ENCODE measurements at places on chromosomes 6 and 20.
A peak's percentile ranks its signal among the peaks of the same experiment; 100 is the strongest.

GRCh38 chr20:36826554-36827244 lies 49.2 kb upstream of the TLDC2 start:
- no peak for DNase-seq

DNA sequence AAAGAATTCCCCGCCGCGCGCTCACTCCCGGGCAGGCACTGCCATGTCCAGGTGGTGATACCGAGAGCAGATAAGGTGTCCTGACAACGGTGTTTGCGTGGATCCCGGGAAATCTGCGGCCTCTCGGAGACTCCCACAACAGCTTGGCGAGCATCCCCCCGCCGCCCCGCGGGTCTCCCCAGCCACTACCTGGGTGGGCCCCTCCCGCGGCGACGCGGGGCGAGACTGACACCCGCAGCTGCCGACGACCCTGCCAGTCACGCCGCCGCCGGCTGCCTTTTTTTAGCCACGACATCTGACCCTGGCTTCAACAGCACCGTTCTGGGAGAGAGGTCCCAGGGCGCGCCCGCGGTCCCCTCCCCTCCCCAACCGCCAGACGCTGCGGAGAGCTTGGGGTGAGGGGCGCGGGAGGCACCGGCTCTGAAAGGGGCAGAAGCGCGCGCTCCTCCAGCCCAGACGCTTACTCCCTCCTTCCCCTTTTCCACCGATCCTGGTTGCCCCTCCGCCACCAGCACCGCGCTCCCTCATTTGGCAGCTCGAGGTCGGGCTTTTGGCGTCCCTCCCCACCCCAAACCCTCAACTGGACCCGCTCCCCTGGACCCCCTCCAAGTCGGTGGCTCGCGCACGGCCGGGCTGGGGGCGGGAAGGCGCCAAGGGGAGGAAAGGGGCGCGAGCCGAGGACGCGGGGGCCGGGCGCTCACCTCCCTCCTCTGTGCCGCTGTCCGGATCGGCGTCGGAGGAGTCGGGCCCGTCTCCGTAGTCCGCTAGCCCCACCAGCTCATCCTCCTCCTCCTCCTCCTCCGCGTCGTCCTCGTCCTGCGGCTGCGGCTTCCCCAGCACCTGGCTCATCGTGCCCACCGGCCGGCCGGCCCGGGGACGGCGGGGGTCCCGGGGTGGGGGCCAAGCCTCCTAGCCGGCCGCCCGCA lies 665 bp downstream of the RRAGD start:
- DNase-seq, result no peak

DNA sequence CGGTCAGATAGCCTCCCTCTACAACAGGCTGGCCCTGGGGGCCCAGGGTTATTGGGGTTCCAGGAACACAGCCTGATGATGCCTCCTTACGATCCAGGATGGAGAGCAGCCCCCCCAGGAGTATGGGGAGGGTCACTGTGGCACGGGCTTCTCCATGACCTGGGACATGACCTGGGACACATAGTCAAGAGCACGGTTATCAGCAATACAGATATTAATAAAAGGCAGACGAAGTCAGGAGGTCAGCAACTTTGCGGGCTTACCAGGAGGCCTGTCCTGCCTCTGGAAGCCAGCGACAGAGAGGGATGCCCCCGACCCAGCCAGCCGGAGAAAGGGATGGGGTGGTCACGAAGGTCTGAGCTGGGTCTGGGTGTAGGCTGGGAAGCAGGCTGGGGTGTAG lies 795 bp downstream of the MMP24OS start:
- DNase-seq, result no peak

- no peak for DNase-seq
Observed at GRCh38 chr20:48189181-48189580, 403.9 kb upstream of the SULF2 start.

DNA sequence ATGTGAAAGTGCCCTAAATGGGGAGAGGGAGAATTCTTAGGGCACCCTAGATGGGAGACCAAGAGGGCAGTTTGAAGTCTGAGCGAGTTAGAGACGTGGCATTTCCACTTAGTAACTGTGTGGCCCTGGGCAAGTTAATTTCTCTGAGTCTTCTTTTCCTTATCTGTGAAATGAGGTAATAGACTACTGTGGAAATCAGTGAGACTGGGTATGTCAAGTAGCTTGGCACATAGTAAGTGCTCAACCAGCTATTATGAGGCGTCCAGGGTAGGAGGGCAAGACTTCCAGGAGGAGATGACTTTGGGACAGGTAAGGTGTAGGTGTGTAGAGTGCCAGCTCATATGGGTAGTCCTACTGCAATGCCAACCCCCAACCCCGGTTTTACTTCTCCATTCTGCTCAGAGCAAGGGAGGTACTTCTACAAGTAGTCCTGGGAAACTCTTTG lies 770 bp downstream of the KIF3B start:
- DNase-seq, result no peak

DNA sequence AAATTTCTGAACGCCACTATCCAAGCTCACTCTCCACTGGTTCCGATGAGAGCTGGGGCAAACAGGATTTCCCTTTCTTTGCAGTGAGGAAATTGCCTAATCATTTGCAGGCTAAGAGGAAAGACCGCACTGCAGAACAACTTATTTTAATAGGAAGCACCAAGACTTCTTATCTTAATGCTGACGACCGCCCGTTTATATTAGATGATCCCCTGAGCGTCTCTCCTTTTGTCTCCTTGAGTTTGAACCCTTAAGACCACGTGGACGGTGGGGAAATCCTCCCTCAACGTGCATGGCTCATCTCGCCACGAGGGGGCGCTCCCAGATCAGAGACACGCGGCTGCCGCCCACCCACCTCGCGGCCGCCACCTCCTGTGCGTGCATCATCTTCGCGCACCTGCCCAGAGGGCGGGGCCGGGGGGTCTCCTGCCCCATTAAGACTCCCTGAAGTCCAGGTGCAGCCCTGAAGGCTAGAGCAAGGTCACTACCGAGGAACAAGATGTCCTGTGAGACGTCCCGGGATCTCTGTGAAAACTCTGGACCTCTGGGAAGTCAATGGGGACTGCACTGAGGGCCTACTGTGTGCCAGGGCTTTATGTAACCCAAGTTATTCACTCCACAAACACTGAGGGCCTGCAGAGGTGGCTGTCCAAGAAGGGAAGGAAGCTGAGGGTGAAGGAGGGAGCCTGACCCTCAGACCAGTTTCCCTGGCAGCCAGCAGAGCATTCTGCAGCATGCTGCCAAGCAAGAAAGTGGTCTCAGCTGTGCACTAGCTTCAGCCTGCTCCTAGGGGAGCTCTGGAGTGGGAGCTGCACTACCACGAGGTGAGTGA lies 28.1 kb downstream of the PDYN start:
- DNase-seq, result peak; percentile 65

DNA sequence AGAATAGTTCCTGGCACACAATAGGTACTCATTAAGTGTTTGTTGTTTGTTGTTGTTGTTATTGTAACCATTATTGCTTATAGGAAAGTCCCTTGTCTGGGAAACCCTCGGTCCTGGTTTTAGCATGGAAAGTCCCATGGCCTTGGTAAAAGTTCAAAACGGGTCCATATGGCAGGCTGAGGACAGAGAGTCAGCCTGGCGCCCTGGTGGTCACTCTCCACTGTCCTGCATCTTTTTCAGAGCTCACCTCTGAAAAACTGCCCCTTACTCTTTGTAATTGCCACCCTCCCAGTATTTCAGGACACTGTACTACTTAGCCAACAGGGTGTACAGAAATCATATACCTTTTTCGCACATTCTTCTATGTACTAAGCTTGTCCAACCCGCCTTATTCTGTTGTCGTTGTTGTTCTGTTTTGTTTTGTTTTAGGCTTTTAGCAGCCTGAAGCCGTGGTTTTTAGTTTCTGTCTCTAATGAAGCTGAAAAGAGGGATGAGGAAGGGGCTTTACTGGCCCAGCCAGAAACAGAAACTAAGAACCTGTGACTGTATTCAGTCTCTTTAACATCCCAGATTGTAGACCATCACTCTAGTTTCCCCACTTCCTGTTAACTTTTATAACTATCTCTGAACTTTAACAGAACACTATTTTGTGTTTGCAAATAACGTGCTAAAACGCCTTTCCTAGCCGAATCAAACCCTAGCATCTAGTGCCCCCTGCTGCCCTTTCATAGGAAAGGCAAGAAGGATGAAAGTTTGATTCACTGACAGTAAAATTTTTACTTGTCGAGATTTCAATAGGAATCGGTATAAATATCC lies 7.6 kb upstream of the TMEM14A start:
- peak; percentile 32 for DNase-seq

GRCh38 chr6:39053854-39054576 lies 5.4 kb downstream of the GLP1R start:
- no peak for DNase-seq
